ENCODE measurements at places on chromosomes 13 and 19.
A peak's percentile ranks its signal among the peaks of the same experiment; 100 is the strongest.

DNA sequence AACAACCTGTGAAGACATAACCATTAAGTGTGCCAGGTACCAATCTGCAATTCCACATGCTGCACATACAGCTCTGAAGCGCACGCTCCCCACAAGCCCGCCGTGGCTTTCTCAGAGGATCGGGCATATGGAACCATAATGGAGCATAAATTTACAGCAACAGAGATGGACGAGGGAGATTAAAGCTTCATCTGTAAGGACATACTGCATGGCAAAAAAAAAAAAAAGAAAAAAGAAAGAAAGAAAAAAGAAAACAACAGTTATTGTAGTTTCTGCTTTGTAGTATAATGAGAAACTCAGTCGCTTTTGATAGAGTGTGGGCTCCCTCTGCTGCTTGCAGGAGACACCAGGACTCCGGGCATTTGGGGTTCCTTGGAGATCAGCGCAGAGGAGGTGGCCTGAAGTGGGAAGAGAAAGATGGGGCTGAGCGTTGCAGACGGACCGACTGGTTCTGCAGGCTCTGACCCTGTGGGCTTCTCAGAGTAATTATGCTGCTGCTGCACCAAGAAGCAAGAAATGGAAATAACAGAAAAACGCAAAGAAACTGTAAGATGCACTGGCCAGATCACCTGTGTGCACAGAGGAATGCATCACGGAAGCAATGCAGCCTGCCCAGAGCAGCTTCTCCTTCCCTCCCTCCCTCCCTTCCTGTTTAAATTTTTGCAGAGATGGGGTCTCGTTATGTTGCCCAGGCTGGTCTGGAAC lies 10.8 kb upstream of the PDCD5 start:
- DNase-seq, result peak; percentile 67

DNA sequence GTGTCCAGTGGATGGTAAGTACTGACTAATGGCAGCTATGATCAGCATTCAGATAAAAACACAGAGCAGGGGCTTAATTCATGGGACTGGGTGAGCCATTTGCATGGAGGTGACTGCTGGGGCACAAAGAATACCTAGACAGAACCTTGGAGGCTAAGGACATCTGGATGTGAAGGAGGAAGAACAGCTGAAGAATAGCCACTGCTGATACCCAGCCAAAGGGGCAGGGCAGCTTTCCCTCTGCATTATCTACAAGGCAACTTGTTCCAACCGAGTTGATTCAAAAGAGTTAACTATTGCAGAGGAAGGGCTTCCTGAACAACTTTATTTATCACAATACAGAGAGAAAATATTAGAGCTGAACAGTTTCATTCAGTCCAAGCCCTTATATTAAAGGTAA lies 13.1 kb upstream of the THSD1 start:
- DNase-seq, result no peak

DNA sequence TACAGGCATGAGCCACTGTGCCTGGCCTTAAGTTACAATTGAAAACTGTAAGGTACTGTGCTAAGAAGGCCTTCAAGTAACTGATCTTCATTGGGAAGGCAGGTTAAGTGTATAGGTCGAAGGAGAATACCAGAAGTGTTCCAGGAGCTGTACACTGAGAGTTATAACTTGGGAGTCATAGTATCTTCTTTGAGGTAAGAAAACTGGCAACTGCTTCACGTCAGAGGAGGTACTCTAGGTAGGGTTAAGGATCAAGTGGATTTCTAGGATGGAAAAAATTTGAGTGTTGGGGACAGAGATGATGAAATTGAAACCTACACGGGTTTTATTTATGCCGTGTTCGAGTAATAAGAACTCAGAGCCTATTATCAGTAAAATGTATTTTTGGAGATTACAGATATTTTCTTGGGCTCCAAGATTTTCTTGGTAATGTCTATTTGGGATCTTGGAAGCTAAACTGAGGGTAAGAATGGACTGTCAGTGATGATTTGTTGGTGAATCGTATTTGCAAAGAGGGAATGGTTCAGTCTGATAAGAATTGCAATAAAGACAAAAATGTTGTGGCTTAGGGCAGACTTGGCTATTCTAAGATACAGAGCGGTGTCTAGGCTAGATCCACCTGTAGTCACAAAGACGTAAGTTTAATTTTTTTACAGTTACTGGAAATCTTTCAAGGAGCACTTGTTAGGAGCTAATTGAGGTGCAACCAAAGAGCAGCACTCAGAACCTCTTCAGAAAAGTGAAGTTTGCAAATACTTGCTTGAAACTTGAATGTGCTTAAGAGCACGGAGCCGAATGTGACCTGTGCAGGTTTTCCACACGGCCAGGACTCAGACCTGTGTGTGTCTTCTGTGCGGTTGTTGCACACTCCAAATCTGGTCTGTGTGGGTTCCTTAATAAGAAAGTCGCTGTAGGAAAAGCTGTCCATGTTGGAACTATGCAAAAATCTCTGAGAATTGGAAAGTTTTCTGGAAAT lies 102.5 kb downstream of the URI1 start:
- DNase-seq, result no peak

DNA sequence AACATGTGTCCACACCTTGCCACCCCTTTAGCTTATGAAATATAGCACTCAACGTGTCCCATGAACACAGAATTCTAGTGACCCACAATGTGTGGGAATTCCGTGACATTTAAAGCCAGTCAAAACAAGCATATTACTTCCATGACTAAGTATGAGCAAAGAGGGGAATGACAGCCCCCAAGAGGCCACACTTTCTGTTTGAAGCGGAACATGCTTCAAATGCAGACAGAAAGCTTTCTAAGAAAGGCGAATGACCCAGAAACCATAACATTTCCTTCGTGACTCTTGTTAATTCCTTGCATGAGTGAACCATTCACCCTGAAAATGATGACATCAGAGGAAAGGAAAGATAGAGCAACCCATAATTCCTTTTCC lies 122.0 kb upstream of the FNDC3A start:
- DNase-seq, result peak; percentile 24

DNA sequence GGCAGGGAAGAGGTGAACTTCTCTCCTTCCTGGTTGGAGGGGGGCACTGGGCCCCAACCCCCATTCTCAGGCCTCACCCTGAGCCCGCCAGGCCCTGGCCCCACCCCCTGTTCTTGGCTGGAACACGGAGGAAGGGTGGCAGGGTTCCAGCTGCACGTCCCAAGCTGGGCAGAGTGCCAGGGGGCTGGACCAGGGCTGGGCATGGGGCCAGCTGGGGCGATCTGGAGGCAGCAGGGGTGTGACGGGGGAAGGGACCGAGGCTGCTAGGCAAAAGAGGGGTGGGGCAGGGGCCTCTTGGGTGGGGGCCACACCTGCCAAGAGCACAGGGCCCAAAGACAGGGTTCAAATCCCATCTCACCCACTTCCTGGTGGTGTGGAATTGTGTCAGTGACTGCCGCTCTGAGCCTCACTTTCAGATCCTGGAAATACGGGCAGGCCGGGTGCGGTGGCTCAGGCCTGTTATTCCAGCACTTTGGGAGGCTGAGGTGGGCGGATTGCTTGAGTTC lies 2.2 kb downstream of the HIF3A start:
- DNase-seq, result peak; percentile 96

DNA sequence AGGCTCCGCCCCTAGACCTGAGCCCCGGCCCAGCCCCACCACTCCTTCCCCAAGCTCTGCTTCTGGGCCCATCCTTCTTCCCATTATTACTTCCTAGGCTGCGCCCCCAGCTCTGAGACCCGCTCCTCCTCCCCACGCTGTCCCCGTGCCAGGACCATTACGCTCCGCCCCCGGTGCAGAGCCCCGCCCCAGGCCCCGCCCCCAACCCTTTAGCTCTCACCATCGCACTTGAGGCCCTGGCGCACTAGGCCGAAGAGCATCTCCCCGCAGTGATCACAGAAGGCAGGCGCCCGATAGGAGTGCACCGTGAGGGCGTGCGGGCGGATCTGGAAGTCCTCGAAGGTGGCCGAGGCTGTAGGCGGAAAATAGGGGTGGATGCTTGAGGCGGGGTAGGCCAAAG lies 6.2 kb downstream of the PRKD2 start:
- no peak for DNase-seq

- DNase-seq, result no peak
These were observed 218.4 kb upstream of the TMTC4 start for GRCh38 chr13:100892981-100893380.

- peak; percentile 96 for DNase-seq
These were observed 110.0 kb upstream of the FBXL3 start for GRCh38 chr13:77136902-77137420.

GRCh38 chr19:7000816-7001215 lies 20.4 kb downstream of the MBD3L2B start:
- DNase-seq, result no peak

GRCh38 chr13:78499802-78500201 lies 103.5 kb downstream of the POU4F1 start:
- DNase-seq, result no peak

DNA sequence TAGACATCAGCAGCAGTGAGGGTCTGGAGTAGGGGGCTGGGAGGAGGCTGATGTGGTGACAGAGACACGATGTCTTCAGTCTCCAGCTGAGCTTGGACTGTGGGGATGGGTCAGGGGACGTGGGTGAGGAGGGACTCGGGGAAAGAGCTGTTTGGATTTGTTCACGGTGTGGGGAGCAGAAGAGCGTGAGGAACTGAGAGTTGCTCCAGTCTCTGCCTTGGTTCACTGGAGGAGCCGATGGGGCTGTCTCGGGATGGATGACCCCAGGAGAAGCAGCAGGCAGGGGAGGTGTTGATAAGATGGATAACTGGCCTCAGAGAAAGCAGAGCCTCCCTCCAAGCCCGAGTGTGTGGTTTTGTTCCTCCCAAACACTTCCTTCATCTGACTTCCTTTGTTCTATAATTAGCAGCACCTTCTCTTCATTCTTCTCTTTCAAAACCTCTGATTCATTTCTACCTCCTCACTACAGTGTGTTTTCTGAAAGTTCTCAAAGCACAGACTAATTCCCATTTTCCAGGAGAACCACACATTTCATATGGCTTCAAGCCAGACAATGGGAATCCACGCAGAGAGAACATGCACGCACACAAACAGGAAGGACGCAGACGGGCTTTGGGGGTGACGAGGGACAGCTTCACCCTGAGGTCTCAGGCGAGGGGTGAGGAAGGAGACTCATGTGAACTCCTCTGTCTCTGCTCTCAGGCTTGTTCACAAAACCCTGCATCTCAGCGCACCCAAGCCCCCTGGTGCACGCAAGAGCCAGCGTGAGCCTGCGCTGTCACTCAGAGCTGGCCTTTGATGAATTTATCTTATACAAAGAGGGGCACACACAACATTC lies 18.6 kb downstream of the LAIR2 start:
- DNase-seq, result no peak

GRCh38 chr13:77528414-77528813 lies 7.1 kb upstream of the SCEL start:
- no peak for DNase-seq

- DNase-seq, result no peak
These were observed 8.7 kb upstream of the ZNF548 start for GRCh38 chr19:57380923-57381322.

DNA sequence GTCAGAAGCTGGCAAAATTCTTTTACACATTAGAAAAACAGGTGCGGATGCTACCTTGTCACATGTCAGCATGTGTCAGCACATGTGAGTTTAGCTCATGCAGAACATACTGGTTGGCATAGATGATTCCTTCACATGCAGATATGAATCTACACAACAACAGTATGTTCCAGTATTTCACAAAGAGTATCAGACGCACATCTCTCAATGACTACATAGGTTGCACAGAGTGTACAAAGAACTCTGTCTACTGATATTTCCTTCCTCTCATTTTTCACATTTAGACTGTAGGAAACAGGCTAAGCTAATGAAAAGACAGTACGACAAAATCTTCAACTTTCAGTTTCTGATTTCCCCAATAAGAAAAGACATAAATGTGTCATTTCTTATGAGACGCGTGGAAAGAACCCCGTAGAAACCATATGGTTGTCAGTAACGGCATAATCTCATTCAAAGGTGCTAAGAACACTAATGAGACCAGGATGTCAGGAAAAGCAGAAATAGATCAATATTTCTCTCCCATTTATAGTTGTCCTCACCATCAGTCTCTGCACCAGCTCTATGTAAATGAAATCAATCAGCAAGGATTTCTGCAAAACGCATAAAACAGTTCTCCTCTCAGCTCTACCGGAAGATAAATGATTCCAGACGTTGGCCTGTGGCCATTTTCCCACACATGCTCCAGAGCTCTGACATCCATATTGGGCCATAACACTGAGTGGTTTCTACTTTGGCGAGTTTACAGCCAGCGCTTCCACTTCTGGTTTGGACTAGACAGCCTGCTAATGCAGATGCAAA lies 81.2 kb downstream of the STARD13 start:
- DNase-seq, result peak; percentile 89

- DNase-seq, result peak; percentile 38
These were observed 93.4 kb downstream of the FLT1 start for GRCh38 chr13:28401303-28402056.

DNA sequence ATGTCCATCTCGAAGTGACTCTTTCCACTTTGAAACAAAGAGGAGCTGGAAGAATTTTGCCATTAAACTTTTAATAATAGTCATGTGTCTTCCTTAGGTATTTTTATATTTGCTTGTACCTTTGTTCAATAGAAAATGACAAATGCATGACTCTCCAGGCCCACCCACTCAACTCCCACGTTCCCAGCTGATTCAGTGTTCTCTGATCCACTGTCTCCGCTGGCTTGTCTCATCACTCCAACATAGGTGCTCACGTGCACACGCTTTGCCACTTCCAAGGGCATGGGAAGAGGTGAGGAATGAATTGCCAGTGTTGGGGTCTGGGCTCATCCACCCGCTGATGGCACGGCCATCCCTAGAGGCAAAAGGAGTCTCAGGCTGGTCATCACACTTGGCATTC lies 24.5 kb downstream of the RASL11A start:
- no peak for DNase-seq

DNA sequence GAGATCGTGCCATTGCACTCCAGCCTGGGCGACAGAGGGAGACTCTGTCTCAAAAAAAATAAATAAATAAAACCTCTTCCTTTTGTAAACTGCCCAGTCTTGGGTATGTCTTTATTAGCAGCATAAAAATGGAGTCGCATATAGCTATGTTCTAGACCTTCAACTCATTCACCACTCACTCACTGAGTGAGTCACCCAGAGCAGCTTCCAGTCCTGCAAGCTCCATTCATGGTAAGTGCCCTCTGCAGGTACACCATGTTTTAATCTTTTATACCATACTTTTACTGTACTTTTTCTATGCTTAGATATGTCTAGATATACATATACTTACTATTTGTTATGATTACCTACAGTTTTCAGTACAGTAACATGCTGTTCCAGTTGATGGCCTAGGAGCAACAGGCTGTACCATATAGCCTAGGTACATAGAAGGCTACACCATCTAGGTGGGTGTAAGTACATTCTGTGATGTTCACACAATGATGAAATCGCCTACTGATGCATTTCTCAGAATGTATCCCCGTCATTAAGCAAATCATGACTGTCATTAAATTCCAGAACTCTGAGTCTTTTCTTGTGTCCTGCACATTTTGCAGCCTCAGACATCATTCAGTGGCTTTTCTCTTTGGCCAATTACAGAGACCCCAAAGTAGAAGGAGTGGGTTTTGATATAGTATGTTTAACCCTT lies 13.7 kb upstream of the FARP1 start:
- peak; percentile 55 for DNase-seq
